ENCODE measurements at places on chromosomes 1 and 21. TPM values are rescaled to one million over a fixed set of nuclear protein-coding genes. Genes with fewer than 3 reads are reported as not detected.

The S100A9 gene
- 911 TPM for total RNA-seq

The GNG4 gene
- total RNA-seq, result not detected

- no peaks in the 10 kb centered on the region for H3K36me3 ChIP-seq
- no peak for DNase-seq
- peaks cover 19% of the 10 kb centered on the region for H3K4me1 ChIP-seq
- no peaks in the 10 kb centered on the region for H3K27me3 ChIP-seq
- no peak overlapping the region for H3K4me3 ChIP-seq
Observed at GRCh38 chr1:227299688-227300087, 18.6 kb downstream of the CDC42BPA start.

DNA sequence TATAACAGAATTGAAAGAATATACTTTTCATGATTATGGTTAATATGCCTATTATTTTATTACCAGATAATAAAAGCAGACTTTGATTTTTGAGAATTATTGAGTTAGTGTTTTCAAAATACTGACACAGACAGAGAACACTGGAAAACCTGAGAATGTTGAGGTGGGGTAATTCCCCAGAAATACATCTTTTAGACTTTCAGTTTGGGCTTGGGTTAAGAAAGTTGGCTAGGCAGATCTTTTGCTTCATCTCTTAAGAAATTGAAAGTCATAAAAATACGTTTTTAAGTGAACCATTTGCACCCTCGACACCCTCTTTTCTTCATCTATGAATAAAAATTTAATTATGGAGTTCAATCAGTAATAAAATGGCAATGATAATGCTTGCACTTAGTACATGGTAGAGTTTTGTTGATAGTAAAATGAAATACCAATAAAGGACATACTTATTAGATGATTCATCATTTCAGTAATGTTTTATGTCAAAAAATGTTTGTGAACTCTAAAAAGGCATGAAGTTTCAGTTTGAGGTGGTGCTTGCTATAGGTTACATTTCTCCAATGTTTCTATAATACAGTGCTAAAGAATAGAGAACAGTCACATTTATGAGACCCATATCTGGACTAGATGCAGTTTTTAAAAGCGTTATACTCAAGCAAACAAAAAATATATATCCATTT, 1.9 kb upstream of the SAMSN1 start:
- H3K4me1 ChIP-seq, result no peaks in the 10 kb centered on the region
- H3K27me3 ChIP-seq, result no peaks in the 10 kb centered on the region
- H3K27ac ChIP-seq, result no peak overlapping the region
- no peaks in the 10 kb centered on the region for H3K36me3 ChIP-seq

DNA sequence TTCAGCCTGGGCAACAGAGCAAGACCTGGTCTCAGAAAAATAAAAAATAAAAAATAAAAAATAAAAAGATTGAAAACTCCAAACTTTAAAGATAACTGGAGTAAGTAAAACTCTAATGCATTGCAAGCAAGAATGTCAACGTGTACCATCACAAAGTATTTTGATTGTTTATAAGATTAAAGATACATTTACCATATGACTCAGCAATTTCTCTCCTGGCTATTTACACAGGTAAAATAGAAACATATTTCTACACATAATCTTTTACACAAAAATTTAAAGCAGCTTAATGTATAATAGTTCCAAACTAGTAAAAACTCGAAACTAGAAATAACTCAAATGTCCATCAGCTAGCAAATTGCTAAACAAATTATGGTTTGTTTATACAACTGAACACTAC, 456.1 kb upstream of the RGS18 start:
- no peak overlapping the region for H3K27ac ChIP-seq
- no peaks in the 10 kb centered on the region for H3K27me3 ChIP-seq
- no peak overlapping the region for H3K4me3 ChIP-seq
- H3K36me3 ChIP-seq, result no peaks in the 10 kb centered on the region
- H3K4me1 ChIP-seq, result no peaks in the 10 kb centered on the region

GRCh38 chr1:22518379-22518778, 44.9 kb upstream of the EPHA8 start:
- no peak for DNase-seq
- H3K4me3 ChIP-seq, result no peak overlapping the region
- no peaks in the 10 kb centered on the region for H3K27me3 ChIP-seq
- H3K36me3 ChIP-seq, result peaks cover 97% of the 10 kb centered on the region
